ENCODE measurements at places on chromosomes 7 and 10. TPM values are rescaled to one million over a fixed set of nuclear protein-coding genes. Genes with fewer than 3 reads are reported as not detected.

SYT15 gene
- total RNA-seq, result 0.37 TPM

GRCh38 chr10:88848499-88848898, 3.1 kb downstream of the ANKRD22 start:
- H3K27ac ChIP-seq, result peak overlapping the region; percentile 30
- DNase-seq, result no peak
- no peaks in the 10 kb centered on the region for H3K27me3 ChIP-seq
- H3K36me3 ChIP-seq, result no peaks in the 10 kb centered on the region
- no peak overlapping the region for H3K4me3 ChIP-seq
- H3K4me1 ChIP-seq, result peaks cover 27% of the 10 kb centered on the region

FAM180A gene
- not detected for total RNA-seq

DNA sequence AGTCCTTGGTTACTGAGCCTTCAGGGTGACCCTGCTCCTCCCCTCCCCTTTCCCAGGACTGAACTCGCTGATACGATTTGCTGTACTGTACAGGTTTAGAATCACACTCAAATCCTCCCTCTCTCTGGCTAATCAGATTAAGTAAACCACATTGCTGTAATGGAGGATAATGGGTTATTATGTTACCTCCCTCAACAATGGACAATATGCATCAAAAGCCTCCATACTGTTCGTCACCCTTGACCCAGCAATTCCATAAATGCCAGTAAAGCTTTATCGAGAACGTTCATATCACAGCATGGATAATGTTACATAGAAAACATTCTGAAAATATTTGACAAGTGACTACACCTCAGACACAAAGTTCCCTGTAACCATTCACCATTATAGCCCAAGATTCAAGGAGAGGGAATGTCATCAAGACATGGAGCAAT, 61.7 kb downstream of the FAM107B start:
- no peak overlapping the region for H3K27ac ChIP-seq
- H3K4me1 ChIP-seq, result no peaks in the 10 kb centered on the region
- H3K4me3 ChIP-seq, result no peak overlapping the region
- no peaks in the 10 kb centered on the region for H3K27me3 ChIP-seq
- H3K36me3 ChIP-seq, result no peaks in the 10 kb centered on the region
- no peak for DNase-seq

- H3K4me1 ChIP-seq, result no peaks in the 10 kb centered on the region
- no peak overlapping the region for H3K4me3 ChIP-seq
- no peaks in the 10 kb centered on the region for H3K36me3 ChIP-seq
- no peak overlapping the region for H3K27ac ChIP-seq
- no peaks in the 10 kb centered on the region for H3K27me3 ChIP-seq
These were observed 171.5 kb downstream of the PRPF18 start for GRCh38 chr10:13758312-13758711.

NEUROD6 gene
- not detected for total RNA-seq

All from transverse colon (tissue), 4 donors.